ENCODE measurements at places on chromosomes 7 and 10. TPM values are rescaled to one million over a fixed set of nuclear protein-coding genes. Genes with fewer than 3 reads are reported as not detected.

DNA sequence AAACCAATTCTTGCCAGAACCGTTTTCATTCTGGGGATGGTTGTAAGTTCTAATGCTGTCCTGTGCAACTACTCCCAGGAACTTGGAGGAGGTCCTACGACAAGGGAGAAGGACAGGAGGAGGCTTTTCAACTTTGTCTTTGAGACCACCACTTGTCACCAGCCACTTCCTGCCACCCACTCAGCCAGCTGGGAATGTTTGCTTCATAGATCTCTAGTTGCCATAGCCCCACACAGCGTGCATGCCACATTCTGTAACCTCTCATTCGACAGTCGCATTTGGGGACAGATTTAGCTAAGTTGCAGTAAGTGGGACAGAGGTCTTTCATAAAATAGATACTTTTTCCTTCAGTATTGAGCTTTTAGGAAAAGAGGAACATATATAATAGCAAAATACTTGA is 78.0 kb downstream of the TAF3 start:
- no peak for DNase-seq

Gene BPGM
- total RNA-seq: 7.1 TPM

Gene CEP55
- 42.0 TPM for total RNA-seq

Gene CYP26C1
- 0.18 TPM for total RNA-seq
